ENCODE measurements at places on chromosomes 12 and 14.

- DNase-seq: no peak
Observed at GRCh38 chr12:89907659-89908058, 199.0 kb upstream of the ATP2B1 start.

GRCh38 chr14:81031488-81031887 is 76.1 kb downstream of the TSHR start:
- DNase-seq: no peak

DNA sequence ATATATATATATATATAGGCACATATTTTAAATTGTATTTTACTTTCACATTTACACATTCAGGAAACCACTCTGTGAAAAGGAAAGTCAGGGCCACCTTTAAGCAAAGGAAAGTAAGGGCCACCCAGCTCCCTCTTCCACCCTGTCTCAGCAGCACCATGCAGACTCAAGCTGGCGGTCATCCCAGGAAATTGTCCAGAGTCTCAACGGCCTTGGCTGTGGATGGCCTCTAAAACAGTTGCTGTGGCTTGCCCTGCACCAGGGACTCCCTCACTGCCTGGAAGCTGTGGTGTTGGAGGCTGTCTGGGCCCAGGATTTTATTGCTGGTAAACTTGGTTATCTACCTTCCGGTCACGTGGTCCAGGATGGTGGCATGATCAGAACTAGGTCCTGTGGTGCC is 11.8 kb upstream of the RPL10L start:
- DNase-seq: no peak

DNA sequence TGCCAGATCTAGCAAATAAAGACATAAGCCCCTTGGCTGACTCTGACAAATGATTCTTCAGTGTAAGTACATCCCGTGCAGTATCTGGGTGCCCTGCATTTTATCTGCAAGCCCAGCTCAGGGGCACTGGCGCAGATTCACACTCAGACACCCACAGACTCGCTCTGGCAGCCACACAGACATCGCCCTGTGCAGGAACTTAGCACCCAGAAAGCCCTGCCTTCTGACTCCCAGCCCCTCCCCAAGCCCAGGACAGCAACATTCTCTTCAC is 44.9 kb upstream of the NCOR2 start:
- no peak for DNase-seq

DNA sequence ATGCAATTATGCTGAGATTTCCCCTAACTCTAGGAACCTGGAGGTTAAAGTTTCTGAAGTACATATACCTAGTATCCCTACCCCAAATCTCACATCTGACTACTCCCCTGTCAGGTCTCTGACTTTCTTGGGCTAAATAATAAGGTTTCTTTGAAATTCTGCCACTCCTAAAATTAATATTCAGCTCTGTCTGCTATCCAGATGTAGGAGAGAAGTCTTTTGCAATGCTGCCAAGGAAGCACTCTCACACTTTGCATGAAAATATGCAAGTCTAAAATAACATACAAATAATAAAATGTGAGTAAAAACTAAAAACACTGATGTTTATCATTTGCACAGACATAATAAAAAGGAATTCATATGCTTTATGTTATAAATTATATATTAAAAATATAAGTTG is 196.9 kb upstream of the LRFN5 start:
- no peak for DNase-seq
